ENCODE measurements at places on chromosomes 1 and 21. TPM values are rescaled to one million over a fixed set of nuclear protein-coding genes. Genes with fewer than 3 reads are reported as not detected.

WNT9A gene
- 6.5 TPM for total RNA-seq

DIO1 gene
- total RNA-seq = not detected

PLEKHA6 gene
- total RNA-seq = 18.7 TPM

TMEM69 gene
- 22.1 TPM for total RNA-seq

CDK11A gene
- total RNA-seq = 13.2 TPM

URB2 gene
- 14.4 TPM for total RNA-seq

SPEN gene
- total RNA-seq = 14.4 TPM

LENEP gene
- total RNA-seq = not detected

OMA1 gene
- 39.9 TPM for total RNA-seq

CCDC17 gene
- total RNA-seq = 0.78 TPM

SLC35F3 gene
- total RNA-seq = not detected

LRRC47 gene
- total RNA-seq = 57.2 TPM

CD48 gene
- not detected for total RNA-seq

IGSF21 gene
- total RNA-seq = not detected

LZIC gene
- total RNA-seq = 45.9 TPM

ADCY10 gene
- not detected for total RNA-seq

CRNN gene
- not detected for total RNA-seq

HRNR gene
- not detected for total RNA-seq

MEX3A gene
- 4.5 TPM for total RNA-seq

RHD gene
- not detected for total RNA-seq

UHMK1 gene
- 105 TPM for total RNA-seq

CHIA gene
- total RNA-seq = not detected
